ENCODE measurements at places on chromosomes 6 and 20. TPM values are rescaled to one million over a fixed set of nuclear protein-coding genes. Genes with fewer than 3 reads are reported as not detected.

Gene NKX2-2
- total RNA-seq: 1.2 TPM

Gene ADGB
- not detected for total RNA-seq

Gene PFDN4
- 51.6 TPM for total RNA-seq

DNA sequence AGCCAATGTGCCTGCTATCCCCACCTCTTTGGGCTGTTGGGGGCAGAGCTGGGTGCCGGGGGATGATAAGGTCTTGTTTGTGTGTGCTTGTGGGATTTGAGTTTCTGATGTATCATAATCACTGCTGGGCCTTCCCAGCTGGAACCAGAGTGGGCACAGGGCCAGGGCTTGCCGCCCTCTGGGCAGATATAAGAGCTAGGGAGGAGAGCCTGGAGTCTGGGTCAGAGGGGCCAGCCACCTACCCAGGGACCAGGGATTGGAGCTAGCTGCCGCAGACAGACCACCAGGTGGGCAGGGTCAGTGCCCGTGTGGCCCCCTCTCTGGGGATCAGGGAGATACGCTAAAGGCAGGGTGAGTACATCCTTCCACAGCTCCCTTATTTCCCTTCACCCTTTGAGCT, 3.1 kb upstream of the TLDC2 start:
- H3K27me3 ChIP-seq: no peaks in the 10 kb centered on the region
- no peaks in the 10 kb centered on the region for H3K36me3 ChIP-seq
- no peak overlapping the region for H3K27ac ChIP-seq
- DNase-seq: no peak
- no peak overlapping the region for H3K4me3 ChIP-seq

DNA sequence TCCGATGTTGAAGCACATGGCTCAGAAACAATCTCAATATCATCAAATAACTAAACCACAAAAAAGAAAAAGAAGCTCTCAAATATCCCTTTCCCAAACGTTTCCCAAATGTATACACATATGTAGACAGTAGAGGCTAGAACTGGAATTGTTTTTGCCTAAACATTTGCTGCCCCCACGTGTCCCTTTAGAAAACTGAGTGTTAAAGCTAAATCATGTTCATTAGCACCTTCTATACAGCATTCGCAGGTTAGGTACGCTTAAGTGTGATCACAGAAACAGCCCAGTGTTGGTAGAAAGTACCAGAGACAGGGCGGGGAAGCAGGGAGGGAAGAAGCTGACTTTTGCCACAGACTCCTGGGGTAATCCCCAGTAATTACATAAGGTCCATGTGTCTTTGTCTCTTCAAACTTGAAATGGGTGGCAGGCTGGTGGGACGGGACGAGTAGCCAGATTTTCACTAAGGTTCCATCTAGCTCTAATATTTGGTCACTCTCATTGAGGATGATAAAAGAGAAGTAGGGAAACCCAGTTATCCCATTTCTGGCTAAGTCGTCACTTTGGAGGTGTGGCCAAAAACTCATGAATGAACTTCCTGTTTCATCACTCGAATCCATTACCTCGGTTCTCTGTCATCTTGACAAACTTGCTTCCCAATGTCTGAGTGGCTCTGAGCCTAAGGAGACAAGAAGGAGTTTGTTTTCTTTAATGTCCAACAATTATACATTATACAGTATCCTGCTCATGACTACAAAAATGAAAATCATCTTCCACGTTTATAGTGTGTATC, 15.0 kb upstream of the TFAP2A start:
- no peak overlapping the region for H3K27ac ChIP-seq
- H3K36me3 ChIP-seq: no peaks in the 10 kb centered on the region
- no peak overlapping the region for H3K4me3 ChIP-seq
- peaks cover 8% of the 10 kb centered on the region for H3K27me3 ChIP-seq
- H3K4me1 ChIP-seq: no peaks in the 10 kb centered on the region
- DNase-seq: no peak

GRCh38 chr6:36035225-36035624, 7.6 kb downstream of the MAPK14 start:
- no peak overlapping the region for H3K27ac ChIP-seq
- H3K36me3 ChIP-seq: no peaks in the 10 kb centered on the region
- peaks cover 4% of the 10 kb centered on the region for H3K4me1 ChIP-seq
- H3K27me3 ChIP-seq: no peaks in the 10 kb centered on the region

GRCh38 chr6:157332813-157333212, 9.5 kb upstream of the TMEM242 start:
- H3K36me3 ChIP-seq: peaks cover 4% of the 10 kb centered on the region
- H3K4me3 ChIP-seq: no peak overlapping the region
- H3K4me1 ChIP-seq: no peaks in the 10 kb centered on the region
- no peak overlapping the region for H3K27ac ChIP-seq

GRCh38 chr6:78076371-78076770, 423.5 kb downstream of the MEI4 start:
- no peak overlapping the region for H3K4me3 ChIP-seq
- H3K36me3 ChIP-seq: no peaks in the 10 kb centered on the region
- no peaks in the 10 kb centered on the region for H3K4me1 ChIP-seq
- no peak overlapping the region for H3K27ac ChIP-seq

DNA sequence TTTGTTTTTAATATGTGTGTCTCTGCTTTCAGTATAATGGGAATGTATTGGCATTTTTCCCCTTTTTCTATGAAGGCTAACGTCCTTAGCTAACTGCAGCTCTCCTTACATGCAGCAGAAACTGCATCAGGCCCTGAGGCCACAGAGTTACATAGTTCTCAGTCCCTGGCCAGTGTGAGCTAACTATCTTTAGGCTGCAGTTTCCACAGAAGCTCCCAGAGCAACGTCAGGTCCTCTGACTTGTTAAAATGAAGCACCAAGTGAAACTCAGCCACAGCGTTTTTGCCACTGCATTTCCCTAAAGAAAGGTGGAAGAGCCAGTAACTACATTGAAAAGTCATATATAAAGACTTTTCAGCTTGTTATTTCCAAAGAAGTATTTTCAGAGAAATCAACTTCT, 244.7 kb downstream of the CBLN4 start:
- H3K27me3 ChIP-seq: peaks cover under 1% of the 10 kb centered on the region
- no peak for DNase-seq
- H3K4me1 ChIP-seq: no peaks in the 10 kb centered on the region
- no peak overlapping the region for H3K4me3 ChIP-seq

DNA sequence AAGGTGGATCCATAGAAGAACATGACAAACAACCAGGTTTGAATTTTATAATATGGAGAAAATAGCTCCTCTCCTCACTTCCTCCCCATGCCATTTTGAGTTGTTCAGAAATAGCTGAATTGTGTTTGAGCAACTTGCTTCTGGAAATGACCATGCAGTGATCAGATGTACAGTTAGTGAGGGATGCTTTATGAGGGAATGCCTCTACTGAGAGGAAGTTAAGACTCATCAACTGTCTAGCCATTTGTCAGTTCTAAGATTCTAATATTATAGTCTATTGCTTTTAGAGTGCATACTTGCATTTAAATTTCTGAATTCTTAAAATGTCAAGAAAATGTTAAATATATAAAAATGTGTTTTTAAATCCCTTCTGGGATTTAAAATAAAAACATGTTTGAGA, 3.8 kb downstream of the LAMA2 start:
- H3K27me3 ChIP-seq: peaks cover 3% of the 10 kb centered on the region
- no peak overlapping the region for H3K4me3 ChIP-seq
- H3K4me1 ChIP-seq: peaks cover 5% of the 10 kb centered on the region
- H3K36me3 ChIP-seq: no peaks in the 10 kb centered on the region

Gene TMEM200A
- total RNA-seq: 25.4 TPM

Gene C20orf204
- 3.9 TPM for total RNA-seq

DNA sequence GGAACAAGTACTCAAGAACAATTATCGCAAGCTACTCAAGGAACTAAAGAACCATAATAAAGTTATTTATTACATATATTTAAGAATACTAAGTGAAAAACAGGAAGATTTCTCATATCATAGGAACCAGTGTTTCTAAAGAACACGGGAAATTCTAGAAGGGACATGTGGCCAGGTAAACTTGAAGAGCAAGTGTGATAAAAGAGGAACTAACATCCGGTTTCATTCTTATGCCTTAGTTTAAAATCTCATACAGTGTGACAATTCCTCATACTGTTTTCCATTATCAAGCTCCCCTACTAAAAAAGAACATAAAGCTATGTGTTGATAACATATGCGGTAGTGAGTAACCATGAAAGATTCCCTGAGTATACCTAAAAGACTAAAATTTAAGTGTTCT, 163.5 kb upstream of the SHLD1 start:
- H3K27ac ChIP-seq: no peak overlapping the region
- no peak overlapping the region for H3K4me3 ChIP-seq

DNA sequence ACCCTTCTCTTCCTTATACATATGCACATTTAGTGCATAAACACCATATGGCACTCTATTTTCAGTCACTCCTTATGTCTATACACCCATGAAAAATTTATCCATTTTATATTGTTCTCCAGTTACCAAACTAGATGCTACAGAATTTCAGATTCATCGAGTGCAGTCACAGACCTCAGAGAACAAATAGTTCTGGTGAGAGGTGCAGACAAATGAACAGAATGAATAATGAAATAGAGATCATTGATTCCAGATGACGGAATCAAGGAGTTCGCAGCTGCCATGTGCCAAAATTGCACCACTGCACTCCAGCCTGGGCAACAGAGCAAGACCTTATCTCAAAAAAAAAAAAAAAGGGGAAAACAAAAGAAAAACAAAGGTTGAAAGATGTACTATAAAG, 214.8 kb upstream of the CEP162 start:
- no peaks in the 10 kb centered on the region for H3K27me3 ChIP-seq
- no peak overlapping the region for H3K27ac ChIP-seq
- H3K4me3 ChIP-seq: no peak overlapping the region
- H3K36me3 ChIP-seq: no peaks in the 10 kb centered on the region
- no peaks in the 10 kb centered on the region for H3K4me1 ChIP-seq

Gene TPX2
- total RNA-seq: 44.7 TPM

DNA sequence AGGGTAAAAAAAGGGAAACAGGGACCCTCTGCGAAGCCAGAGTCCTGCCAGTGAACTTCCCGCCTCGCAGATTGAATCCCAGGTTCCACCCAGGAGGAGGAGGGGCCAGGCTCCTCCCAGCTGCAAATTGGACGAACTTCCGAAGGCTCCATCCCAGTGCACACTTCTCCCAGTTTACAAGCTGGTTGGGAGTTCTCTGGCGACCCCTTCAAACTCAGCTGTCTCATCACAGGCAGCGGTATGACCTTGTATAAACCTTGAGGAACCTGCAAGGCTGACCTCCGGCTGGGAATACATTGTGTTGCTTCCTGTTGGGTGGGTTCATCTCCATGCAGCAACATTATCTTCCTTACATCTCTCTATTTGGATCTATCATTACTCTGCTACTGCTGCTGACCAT, 962.7 kb downstream of the GRIK2 start:
- no peak overlapping the region for H3K4me3 ChIP-seq
- no peaks in the 10 kb centered on the region for H3K4me1 ChIP-seq
- no peak overlapping the region for H3K27ac ChIP-seq
- DNase-seq: no peak
- H3K36me3 ChIP-seq: no peaks in the 10 kb centered on the region
- H3K27me3 ChIP-seq: no peaks in the 10 kb centered on the region

Gene SLC17A4
- total RNA-seq: not detected

Gene CD164
- total RNA-seq: 45.5 TPM

DNA sequence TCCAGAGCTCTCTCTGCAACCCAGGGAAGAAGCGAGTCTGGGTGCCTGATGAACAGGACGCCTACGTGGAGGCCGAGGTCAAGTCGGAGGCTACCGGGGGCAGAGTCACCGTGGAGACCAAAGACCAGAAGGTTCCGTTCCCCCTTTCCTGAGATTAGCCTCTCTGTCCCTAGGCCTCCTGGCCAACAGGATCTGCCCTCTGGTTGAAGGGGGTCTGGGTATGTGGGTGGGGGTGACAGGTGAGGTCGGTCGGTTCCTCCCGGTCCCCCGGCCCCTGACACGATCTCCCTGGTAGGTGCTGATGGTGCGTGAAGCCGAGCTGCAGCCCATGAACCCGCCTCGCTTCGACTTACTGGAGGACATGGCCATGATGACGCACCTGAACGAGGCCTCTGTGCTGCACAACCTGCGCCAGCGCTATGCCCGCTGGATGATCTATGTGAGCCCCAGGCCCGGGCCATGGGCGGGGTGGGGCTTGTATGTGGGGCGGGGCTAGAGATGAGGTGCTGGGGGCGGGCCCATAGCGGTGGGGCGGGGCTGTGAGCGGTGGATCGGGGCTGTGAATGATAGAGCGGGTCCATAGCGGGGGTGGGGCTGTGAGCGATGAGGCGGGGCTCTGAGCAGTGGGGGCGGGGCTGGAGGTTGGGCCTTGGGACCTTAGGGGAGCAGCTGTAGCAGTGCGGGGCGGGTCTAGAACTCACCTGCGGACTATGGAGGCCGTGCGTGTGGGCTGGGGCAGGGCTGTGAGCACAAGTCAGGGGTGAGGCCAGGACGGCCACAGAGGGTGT, 23.9 kb downstream of the MYH7B start:
- DNase-seq: no peak
- H3K27me3 ChIP-seq: peaks cover 4% of the 10 kb centered on the region
- H3K4me1 ChIP-seq: peaks cover 27% of the 10 kb centered on the region
- H3K36me3 ChIP-seq: no peaks in the 10 kb centered on the region
- H3K27ac ChIP-seq: no peak overlapping the region

- H3K4me1 ChIP-seq: peaks cover 33% of the 10 kb centered on the region
- no peaks in the 10 kb centered on the region for H3K36me3 ChIP-seq
- DNase-seq: peak; percentile 91
Measured at GRCh38 chr20:56925082-56925830, 296.1 kb downstream of the TFAP2C start.

Measured in glutamatergic neuron (in vitro differentiated cells).